Stimulated activated CD8-positive, alpha-beta memory T cell treated with anti-CD3 and anti-CD28 coated beads, Interleukin-2, amount 100 ng/mL, for 1 hour (primary cell): ENCODE measurements at places on chromosomes 13 and 19.

DNA sequence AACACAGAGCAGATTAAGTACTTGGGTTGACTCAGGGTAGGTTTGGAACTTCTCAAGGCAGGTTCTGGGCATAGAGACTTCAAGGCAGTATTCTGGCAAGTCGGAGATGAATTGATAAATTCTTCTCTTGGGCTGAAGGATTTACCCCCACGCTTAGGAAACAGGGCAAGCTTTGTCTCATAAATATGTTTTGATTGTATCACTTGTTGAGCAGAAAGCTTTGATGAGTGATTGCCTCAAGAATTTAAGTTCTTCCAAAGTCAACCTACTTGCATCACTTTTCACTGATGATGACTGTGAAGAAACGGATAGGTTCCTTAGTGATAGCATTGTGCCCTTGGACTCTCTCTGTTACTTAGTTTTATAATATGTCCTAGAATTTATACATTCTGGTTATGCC, 258.6 kb upstream of the DACH1 start:
- no peak for DNase-seq

DNA sequence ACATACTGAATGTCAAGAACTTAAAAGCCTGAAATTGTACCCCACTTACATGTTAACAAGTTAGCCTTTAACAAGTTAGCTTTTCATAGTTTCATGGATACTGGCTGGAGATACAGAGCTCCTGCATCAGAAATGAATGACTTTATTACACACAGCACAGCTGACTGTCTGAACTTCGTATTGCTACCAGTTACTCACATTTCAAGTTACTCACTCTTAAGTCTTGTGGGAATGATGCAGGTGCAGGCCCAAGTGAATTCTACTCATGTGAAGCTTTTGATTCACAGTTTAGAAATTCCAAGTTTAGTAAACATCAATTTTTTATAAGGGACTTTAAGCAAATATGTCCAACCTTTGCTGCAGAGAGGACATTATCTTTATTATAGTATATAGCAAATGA, 762.2 kb upstream of the PRR20A start:
- no peak for DNase-seq

- DNase-seq, result no peak
Measured at GRCh38 chr13:29991343-29991742, 140.9 kb upstream of the UBL3 start.

- DNase-seq, result no peak
Measured at GRCh38 chr13:20377720-20378119, 145.6 kb upstream of the GJB6 start.

- DNase-seq, result no peak
Measured at GRCh38 chr13:106477303-106477702, 58.2 kb downstream of the EFNB2 start.

DNA sequence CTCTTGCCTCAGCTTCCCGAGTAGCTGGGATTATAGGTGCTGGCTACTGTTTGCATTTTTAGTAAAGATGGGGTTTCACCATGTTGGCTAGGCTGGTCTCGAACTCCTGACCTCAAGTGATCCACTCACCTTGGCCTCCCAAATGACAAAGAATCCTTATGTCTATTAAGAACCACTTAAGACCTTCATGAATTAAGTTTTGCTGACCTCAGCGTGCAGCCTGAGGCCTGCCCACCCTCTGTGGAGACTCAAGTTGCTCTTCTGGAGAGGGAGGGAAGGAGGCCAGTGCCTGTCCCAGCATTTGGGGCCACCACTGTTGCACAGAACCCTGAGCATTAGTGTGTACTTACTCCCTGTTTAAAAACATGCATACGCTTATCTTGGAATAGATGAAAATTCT, 313.3 kb downstream of the FGF9 start:
- no peak for DNase-seq

- DNase-seq, result no peak
Measured at GRCh38 chr13:49262634-49263033, 14.9 kb downstream of the CDADC1 start.

- DNase-seq, result no peak
Measured at GRCh38 chr13:109840201-109840892, 54.0 kb upstream of the IRS2 start.

GRCh38 chr13:43153436-43154090, 130.2 kb downstream of the DNAJC15 start:
- DNase-seq, result no peak

GRCh38 chr13:26372747-26373146, 118.8 kb downstream of the CDK8 start:
- DNase-seq, result no peak

DNA sequence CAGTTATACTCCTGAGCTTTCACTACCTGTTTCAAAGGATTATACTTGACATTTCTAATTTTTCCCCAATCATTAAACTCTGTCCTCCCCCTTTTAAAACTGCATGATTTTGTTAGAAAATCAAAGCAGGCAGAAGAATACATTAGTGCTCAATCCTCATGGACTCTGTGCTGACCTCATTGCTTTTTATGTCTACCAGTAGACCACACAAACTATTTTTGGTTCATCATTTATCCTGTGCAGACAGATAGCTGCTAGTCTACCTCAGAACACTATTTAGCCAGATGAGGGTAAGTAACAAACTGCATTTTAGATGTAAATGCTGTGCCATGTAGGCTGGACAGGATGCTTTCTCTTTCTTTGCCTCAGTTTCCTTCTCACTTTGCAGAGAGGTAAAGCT, 235.9 kb downstream of the DCT start:
- no peak for DNase-seq
